ENCODE measurements at places on chromosomes 7 and 10. TPM values are rescaled to one million over a fixed set of nuclear protein-coding genes. Genes with fewer than 3 reads are reported as not detected.

NOC3L gene
- 31.0 TPM for total RNA-seq

- peak; percentile 63 for DNase-seq
Observed at GRCh38 chr7:36661135-36661840, 63.0 kb downstream of the AOAH start.

GRCh38 chr10:70863470-70864160, 24.8 kb downstream of the PCBD1 start:
- no peak for DNase-seq

DNA sequence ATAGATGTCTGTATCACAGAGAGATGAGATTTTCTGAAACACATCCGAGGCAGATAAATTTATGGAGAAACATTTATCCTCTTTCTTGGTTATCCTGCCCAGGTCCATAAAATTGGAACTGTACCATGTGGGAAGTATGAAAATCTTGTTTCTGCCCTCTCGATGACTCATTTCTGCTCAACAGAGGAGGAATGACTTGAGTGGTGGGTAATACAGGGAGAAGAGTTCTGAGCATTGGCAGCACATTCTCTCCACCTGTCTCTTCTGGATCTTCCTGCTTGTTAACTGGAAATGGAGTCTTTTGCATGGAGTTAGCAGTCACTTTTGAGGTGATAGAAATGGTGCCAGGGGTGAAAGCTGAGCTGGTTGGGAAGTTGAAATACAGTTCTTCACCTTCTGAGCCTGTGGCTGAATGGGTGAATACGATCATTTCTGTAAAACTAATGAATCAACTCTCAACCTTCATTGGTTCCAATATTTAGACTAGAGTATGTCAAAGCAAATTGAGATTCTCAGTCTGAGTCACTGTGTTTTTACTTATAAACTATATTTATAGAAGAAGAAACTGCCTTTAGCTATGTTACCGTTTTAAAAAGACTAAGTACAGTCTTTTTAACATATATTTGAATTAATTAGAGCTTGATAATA, 945.5 kb downstream of the SORCS3 start:
- DNase-seq = no peak

PLXNA4 gene
- total RNA-seq = 0.49 TPM

LIPN gene
- total RNA-seq = not detected

KIAA1549 gene
- total RNA-seq = 4.8 TPM
